NCI-H1092 treated with DMSO at 0.1 percent for 48 hours (cell line): ENCODE measurements at places on chromosomes 5 and 9.

- no peak for DNase-seq
Measured at GRCh38 chr5:141973871-141974595, 5.1 kb downstream of the RNF14 start.

DNA sequence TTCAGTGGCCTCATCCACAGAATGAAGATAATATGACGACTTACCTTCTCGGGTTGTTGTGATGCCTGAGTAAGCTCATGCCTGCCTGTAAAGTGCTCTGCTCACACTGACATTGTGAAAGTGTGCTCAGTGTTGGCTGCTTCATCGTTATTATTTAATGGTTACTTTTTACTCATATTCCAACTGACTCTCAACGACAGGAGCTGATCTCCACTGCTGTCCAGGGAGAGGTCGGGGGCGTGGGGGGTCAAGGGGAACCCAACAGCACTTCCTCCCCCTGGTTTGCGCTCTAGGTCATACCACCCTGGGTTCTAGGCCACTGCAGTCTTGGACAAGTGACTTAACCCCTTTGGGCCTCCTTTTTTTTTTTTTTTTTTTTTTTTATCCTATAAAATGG is 52.9 kb upstream of the ANGPTL2 start:
- no peak for DNase-seq

DNA sequence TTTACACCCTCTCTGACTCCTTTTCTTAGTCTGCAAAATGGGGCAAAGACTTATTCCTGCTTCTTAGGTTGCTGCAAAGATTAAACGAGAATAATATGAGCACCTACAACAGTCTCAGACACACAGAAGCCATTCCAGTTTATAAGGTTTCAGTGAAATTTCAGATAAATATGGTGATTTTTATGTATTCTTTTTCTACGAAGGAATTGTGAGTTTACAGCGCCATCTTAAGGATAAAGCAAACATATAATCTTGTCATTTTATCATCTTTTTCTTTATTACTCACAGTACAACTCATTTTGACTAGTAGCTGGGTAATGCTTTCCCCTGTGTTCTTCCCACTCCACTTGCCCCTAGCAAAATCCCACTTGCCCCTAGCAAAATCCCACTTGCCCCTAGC is 29.2 kb upstream of the SMC5 start:
- peak; percentile 67 for DNase-seq

DNA sequence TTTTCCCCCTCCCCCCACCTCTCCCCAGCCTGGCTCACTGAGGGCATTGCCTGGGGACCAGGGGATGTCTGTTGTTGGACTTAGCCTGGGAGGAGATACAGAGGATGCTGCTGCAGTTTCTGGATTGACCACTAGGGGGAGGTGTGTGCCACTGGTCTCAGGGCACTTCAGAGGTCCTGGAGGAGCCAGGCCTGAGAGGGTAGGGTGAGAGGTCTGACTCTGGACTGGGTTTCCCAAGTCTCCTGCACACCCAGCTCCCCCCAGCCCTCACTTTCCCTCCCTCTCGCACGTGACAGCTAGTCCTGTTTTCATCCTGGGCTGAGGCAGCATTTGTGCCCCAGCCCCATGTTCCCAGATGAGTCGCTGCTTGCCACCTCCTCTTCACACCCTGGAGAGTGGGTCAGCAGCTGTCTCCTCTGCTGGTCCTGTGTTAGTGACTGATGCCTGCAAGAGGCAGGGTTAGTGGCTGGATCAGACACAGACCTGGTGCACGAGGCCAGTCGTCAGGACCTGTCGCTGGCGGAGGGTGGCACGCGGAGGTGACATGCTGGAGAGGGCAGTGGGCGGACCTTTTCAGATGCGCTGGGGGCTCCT is 4.4 kb downstream of the IL3 start:
- DNase-seq = peak; percentile 35

DNA sequence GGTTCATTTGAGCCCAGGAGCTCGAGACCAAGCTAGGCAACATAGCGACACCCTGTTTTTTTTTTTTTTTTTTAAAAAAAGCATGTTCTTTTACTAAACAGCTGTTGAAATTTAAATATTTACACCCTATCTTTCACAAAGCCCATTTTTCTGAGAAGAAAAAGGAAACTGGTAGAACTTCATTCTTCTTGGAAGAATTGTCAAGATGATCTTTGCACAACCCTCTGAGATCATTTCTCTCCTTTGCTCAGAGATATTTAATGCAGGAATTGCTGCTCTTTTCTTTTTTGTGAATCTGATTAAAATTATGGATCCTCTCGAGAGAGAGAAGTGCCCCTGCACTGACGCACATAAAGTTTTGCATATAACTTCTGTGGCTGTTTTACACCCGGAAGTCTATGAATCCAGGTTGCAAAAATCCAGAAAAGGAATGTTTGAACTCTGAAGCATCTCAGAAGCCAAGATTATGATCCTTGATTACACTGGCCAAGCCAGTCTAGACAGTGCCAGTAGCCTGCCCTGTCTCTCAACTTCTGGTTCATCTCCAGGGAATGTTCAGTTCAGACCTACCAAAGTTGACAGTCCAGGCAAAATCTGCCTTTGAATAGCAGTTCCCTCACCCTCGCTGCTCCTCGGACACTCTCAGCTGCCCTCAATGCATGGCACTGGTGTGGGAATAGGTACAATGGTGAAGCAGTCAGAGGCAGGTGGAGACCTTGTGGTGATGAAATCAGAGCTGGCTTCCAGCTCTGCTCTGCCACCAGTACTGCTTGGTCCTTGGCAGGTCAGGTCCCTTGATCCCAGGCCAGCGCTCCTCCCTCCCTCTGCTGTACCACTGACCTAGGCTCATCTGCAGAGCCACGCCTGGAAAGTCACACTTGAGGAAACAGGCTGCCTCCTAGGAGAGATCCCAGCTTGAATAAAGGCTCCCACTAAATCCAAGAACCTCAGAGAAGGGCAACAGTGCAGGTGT is 13.3 kb upstream of the SLC31A2 start:
- no peak for DNase-seq

DNA sequence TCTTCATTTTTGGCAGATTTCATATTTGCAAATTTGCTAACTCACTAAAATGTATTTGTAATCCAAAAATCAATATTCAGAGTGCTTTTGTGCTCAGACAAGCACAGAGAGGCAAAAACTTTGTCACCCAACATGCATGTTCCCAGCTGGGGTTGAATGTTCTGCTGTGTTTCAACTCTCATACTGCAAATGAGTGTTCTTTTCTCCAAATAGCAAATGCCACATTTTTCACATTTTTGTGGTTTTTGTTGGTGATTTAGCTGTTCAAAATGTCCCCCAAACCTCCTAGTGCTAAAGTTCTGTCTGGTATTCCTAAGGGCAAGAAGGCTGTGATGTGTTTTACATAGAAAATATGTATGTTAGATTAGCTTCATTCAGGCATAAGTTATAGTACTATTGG is 87.3 kb upstream of the PCSK5 start:
- no peak for DNase-seq

DNA sequence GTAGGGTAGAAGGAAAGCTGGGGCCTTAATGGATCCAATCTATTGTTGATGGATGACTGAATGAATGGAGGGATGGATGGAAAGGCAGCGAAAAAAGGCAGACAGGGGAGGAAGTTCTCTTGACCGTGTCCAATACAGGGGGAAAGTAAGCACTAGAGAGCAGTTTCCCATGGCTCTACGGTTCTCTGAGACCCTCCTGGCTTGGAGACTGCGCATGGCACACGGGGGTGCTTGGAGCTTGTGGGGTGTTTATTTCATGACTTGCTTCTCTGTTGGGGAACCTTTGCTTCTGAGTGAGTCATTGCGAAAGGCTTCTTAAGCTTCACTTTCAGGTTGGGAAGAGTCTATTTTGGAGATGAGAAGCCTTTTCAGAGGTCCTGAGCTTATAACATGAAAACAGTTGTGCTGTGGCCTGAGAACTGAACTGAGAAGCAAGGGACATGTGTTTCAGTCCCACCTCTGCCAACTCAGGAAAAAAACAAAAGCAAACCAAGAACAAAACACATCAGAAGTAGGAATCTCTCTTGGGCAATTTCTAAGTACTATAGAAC is 12.8 kb upstream of the TEX48 start:
- no peak for DNase-seq
